BJ (cell line): ENCODE measurements at places on chromosomes 3 and 15. TPM values are rescaled to one million over a fixed set of nuclear protein-coding genes. Genes with fewer than 3 reads are reported as not detected.

SLCO2A1 gene
- polyA plus RNA-seq = 2.6 and 5.4 TPM in 2 replicates

CKMT1A gene
- 0.17 TPM in 1 of 2 replicates, not detected in the other for polyA plus RNA-seq

DAPK2 gene
- 10.5 and 12.4 TPM in 2 replicates for polyA plus RNA-seq

EHHADH gene
- 5.2 and 6.0 TPM in 2 replicates for polyA plus RNA-seq

BTD gene
- 24.8 and 26.6 TPM in 2 replicates for polyA plus RNA-seq

GRCh38 chr3:14678015-14678503 lies 3.1 kb downstream of the C3orf20 start:
- DNase-seq = no peak
